NCI-H1092 (cell line): ENCODE measurements at places on chromosomes 11 and 22.

DNA sequence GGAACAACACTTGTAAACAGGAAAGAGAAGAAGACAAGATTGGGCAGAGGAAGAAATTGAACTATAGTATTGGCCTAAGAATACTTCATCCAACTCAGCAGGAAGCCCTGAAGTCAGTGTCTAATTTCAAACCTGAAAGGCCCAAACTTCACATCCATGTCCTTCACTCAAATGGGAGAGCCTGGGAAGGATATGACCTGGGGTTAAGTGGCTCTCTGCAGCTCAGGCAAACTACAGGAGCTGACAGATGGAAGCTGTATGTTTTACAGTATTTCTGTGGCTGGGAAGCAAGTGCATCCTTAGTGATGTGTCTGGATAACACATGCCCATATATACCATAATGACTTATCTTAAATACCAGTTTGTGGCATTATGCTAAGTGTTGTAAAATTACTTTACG is 196.2 kb downstream of the SOX6 start:
- DNase-seq = no peak

- no peak for DNase-seq
Observed at GRCh38 chr11:58629857-58630256, 7.4 kb downstream of the CNTF start.

- no peak for DNase-seq
Observed at GRCh38 chr11:57197762-57198161, 16.0 kb downstream of the LRRC55 start.

GRCh38 chr11:110766316-110766715 is 54.1 kb upstream of the ARHGAP20 start:
- no peak for DNase-seq

DNA sequence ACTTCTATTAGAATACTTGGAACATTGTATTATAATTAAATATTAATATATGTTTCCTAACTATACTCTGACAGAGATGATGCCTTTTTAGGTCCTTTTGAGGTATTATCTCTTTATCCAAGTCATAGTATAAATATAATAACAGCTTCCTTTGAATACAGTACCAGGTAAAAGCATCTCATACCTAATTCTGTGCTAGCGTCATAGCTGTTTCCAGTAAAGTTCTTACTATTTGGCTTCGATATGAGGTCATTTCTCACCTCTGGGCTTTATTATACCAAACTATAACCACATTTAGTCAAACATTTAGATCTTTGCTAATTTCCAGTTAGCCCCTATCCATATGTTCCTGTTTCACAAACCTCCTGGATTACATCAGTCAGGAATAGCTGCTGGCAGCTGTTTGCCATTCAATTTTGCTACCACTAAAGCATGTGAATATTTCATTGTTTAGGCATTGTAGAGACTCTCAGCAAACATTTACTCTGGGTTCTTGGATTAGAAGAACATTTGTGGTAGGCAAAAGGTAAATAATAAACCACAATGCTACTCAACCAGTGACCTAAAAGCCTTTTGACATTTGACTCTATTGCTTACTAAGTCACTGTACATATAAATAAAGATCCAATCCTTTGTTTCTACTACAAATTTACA is 255.1 kb downstream of the TTC28 start:
- DNase-seq = peak; percentile 50

GRCh38 chr22:31235081-31235480 is 23.0 kb downstream of the LIMK2 start:
- no peak for DNase-seq

DNA sequence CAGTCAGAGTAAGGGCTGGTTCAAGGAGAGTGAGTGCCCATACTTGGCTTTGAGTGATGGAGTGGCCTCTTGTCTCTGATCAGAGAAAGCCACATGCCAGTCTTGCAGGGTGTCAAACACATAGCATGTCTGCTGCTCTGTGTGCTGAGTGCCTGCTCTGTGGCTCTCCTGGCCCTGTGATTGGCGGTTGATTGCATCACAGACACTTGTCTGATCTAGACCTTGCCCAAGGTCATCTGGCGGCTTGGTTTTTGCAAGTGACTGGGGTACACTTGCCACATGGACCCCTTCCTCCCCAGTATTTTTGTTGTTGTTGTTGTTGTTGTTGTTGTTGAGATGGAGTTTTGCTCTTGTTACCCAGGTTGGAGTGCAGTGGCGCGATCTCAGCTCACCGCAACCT is 10.3 kb downstream of the OSBP2 start:
- no peak for DNase-seq

DNA sequence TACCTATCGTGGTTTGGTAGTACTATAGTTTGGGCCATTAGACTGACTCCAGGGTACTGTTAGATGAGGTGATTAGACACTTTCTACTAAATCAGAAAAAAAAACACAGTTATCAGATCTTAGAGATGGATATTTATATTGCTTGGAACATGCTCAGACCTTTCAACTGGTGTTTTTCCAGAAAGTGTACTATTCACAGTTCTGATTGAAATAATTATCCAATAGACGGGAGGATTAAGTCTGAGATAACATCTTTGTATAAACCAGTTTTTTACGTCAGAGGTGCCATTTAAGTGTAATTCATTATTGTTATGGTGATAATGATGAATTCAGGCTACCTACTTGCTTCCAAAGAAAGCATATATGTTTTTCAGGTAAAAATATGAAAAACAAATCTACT is 22.5 kb downstream of the CCDC15 start:
- no peak for DNase-seq

- DNase-seq = no peak
Observed at GRCh38 chr11:60310407-60310998, 16.6 kb upstream of the MS4A6E start.

DNA sequence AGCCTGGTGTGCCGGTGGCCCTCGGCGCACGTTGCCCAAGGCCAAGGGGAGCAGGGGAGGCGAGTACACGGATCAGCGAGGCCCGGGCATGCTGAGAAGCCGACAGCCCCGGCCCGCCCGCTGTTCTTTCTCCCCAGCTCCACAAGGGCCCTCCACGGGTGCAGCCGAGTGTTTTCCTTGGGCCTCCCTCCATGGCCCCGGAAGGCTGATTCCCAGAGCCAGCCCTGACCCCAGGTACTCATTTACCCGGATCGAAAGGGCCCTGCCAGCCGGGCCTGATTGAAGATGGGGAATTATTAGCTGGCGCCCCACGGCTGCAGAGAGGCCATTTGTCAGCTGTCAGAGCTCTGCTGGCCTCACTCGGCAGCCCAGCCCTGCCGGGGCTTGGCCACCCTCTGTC is 53.1 kb downstream of the WNT7B start:
- DNase-seq = no peak

GRCh38 chr11:8100605-8101004 is 19.6 kb downstream of the TUB start:
- DNase-seq = no peak

DNA sequence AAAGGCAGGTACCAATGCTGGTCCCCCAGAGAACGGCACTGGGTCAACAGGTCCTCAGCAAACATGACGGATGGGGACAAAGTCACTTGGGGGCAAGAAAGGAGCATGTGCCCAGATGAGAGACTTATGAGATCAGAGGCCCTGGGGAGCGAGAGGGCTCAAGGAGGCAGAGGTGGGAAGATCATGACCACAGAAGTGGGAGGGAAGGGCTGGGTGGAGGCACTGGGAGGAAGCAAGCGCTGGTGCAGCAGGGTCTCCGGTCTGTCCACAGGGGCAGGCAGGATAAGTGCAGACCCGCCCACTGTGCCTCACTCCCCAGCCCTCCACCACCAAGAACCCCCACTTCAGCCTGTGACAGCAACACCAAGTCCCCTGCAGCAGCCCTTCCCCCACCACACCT is 10.9 kb downstream of the ELFN2 start:
- no peak for DNase-seq

DNA sequence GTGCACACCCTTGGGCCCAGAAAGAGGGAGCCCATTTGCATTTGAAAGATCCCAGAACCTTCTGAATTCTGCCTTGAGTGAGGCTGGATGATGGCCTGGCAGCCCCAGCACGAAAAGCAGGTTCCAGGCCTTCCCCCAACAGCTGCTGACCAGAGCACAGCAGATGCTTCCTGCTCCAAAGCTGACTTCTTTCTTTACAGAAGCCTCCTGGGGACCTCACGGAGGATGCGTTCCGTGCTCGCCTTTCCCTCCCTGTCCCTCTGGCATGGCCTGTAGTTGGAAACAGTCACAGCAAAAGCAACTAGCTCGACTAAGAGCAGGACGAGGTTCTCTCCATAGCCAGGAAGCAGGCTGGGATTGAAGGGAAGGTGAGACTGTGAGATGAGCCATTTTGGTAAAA is 107.7 kb upstream of the B3GAT1 start:
- DNase-seq = no peak
